ENCODE measurements at places on chromosomes 12 and 14.

DNA sequence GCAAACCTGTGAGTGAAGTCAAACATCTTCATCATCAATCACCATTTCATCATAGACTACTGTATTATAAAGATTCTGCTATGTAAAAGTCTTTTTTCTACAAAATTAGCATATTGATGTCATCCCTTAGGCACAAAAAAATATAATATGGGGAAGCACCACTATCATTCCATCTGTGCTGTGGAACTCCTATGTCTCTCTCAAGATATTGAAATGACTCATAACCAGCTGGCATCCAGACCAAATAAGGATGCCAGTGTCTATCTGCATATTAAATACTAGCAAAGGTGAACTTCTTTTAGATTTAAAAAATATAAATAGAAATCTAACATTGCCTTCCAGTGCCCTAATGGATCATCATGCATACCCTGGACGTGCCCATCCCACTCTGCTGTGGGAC lies 17.9 kb upstream of the DCAF5 start:
- no peak for DNase-seq

GRCh38 chr12:14260011-14260993 lies 105.2 kb upstream of the ATF7IP start:
- no peak for DNase-seq

DNA sequence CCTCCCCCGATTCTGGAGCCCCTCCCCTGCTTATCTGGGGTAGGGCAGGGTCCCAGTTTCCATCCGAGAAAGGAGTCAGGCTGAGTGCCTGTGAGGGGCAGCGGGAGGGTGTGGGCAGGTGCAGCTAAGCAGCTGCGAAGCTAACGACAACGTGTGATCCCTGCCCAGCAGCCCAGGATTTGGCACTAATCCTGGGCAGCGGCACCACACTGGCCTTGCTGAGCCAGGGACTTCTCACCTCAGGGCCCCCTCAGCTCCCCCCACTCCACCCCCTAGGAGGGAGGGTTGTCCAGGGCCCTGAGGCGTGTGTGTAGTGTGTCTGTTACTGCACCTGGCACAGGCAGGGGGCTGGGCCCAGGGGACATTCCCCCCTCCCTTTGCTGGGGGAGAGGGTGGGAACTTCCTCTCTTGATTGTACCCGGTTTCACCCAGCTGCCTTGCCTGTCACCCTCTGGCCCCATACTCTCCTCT lies 1.8 kb downstream of the SMIM41 start:
- no peak for DNase-seq

DNA sequence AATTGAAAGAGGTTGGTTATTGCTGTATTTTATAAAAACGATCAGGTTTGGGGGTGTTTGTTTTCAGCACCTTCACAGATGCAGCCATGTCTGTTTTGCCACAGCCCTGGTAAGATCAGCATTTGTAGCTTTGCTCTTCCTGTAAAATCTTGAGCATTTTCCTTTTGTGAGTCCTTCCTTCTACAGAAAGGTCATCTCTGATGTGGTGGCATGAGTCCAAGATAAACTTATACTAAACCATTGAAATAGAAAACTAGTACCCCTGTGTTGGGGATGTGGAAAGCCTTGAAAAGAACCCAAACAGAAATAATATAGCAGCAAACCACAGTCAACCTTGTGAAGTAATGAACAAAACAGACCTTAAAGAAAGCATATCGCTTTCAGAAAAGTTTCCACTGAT lies 85.5 kb downstream of the TGFB3 start:
- DNase-seq, result no peak

DNA sequence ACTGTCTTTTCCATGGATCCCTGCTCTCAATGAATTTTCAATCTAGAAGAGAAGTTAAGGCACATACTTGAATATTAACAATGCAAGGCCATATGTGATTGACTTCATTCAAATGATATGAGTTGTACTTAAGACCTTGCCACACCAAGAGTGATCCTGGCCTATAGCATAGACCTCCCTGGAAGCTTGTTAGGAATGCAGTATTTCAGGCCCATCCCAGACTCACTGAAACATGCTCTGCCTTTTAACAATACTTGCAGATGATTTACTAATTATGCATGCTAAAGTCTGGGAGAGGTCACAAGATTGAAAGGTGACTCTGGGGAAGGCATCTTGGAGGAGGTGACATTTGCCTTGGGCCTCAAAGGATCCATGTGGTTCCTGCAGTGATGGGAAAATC lies 43.2 kb downstream of the RFX4 start:
- no peak for DNase-seq

DNA sequence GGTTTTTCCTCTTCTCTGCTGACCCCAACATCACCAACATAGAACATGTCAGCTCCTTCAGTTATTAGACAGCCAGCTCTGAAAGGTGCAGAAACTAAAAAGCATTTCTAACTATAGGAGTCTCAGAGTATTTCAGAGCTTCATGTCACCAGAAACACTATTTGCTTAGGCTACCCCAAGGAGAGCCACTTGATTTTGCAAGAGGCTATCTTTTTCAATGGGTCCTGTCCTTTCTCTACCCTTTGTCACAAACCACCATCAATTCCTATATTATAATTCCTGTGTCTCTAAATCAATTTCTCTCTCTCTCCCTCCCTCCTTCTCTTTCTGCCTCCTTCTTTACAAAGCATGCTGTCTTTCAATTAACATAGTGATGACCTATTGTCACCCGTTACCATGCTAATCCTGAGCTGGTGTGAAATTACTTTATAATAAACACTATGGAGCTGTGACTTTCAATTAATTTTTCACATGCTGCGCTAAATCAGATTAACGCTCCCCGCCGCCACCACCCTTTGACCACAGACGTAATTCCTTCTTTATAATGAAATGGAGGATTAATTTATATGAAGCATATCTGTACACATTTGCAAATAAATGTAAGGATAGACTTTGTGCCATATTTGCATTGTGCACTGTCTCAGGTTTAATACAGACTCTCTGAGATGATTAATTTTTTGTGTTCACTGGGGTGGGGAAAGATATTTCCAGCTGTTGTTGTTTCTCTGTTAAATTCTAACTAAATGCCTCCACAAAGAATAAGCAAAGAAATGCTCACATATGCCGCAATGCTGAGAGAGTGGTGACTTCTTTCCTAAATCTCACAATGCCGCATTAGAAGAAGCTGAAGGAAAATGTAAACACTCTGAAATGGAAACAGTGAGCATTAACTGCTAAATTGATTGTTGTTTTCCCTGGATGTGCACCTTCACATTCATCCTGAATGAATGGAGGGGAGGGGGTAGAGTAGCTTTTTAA lies 418.6 kb downstream of the PDZRN4 start:
- DNase-seq, result no peak

- no peak for DNase-seq
Observed at GRCh38 chr12:14846876-14847580, 3.7 kb upstream of the ART4 start.

Data from activated T-helper 2 cell treated with anti-CD3 and anti-CD28 coated beads, Interferon-gamma antibody, Interleukin-2, Interleukin-4, amounts not matched to agents 10 μg/mL and 5 μg/mL and 100 μg/mL, durations not matched to agents 14 hours and 24 hours and 36 hours (primary cell).